ENCODE measurements at places on chromosomes 13 and 19.

- no peak for DNase-seq
Measured at GRCh38 chr13:38463048-38463447, 113.4 kb downstream of the UFM1 start.

DNA sequence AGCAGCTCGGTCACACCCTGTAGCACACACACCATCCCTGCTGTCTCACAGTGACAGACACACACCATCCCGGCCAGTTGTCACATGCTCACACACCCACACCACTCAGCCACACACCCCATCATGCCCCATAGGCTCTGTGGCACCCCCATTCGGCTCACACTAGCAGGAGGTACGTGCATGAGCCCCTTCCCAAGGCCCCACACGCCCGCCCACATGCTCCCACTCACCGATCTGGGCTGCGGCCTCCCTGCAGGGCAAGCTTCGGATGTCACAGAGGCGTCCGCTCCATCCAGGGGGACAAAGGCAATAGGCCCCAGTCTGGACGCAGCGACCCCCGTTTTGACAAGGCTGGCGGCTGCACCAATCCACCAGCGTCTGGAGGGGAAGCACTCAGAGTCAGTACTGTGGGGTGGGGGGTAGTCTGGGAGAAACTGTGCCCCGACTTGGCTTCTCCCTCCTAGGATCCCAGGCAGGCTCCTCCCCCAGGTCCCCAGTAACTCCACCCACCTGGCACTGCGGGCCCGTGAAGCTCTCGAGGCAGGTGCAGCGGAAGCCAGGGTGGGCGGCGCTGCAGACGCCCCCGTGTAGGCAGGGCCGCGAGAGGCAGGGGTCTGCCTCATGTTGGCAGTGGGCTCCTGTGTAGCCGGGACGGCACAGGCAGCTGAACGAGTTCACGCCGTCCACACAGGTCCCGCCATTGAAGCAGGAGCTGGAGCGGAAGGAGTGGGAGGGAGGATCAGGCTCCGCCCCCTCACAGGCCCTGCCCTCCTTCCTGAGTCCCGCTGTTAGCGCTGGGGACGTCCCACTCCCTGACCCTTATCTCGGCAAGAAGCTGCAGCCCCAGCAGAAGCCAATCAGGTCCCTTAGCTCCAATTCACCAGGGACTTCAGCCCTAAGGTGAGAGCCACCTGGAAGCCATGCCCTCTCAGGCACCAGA lies 20.1 kb downstream of the NOTCH3 start:
- DNase-seq: no peak

GRCh38 chr19:16627193-16627927 lies 644 bp downstream of the MED26 start:
- DNase-seq: no peak

DNA sequence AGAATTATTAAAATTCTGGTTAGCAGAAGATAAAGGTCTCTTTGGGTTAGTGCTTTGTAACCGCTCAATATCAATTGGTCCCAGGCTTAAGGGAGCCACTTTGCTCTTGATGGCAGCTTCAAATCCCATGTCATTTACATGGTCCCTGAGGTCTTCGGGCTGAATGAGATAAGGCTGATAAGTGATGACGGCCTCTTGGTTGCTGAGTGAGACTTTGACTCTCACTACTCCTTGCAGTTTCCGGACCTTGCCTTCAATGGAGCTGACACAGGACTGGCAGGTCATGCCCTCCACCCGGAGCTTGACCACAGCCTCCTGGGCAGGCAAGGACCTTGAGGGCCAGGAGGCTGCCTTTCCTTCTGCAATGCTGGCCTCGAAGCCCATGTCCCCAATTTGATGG lies 36.8 kb downstream of the ATP7B start:
- DNase-seq: no peak

DNA sequence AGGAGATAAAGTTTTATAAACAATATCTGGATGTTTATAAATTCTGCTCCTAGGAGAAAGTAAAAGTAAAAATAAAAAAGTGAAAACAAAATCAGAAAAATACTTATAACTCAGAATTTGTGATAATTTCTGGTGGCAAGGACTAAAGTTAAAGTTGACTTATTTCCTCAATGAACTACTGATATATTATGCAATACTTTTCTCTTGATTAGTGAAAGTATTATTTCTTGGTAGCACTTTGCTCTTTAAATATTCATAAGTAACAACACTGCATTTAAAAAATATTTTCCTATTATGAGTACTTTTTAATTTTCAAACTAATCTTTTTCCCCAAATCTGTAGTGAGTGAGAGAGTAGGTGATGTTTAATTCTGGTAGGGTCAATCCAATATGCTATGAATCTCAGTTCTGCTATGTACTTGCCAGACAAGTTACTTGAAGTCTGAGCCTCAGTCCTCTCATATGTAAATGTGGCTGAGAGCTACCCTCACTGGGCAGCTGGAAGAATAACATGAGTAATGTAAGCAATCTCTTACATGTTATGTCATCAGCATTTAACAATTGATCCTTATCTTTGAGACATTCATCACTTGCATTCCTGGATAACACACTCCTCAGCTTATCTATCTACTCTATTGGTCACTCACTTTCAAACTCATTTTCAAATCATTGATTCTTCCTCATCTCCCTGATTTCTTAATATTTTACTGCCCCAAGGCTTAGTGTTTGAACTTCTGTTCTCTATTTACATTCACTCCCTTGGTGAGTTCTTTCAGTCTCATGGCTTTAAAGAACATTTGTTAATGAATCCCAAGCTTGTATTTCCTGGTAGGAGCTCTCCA lies 239.0 kb downstream of the RGCC start:
- DNase-seq: no peak

- no peak for DNase-seq
Measured at GRCh38 chr19:17997969-17998826, 9.8 kb upstream of the ARRDC2 start.

GRCh38 chr13:40535345-40535836 lies 131.1 kb downstream of the FOXO1 start:
- no peak for DNase-seq

DNA sequence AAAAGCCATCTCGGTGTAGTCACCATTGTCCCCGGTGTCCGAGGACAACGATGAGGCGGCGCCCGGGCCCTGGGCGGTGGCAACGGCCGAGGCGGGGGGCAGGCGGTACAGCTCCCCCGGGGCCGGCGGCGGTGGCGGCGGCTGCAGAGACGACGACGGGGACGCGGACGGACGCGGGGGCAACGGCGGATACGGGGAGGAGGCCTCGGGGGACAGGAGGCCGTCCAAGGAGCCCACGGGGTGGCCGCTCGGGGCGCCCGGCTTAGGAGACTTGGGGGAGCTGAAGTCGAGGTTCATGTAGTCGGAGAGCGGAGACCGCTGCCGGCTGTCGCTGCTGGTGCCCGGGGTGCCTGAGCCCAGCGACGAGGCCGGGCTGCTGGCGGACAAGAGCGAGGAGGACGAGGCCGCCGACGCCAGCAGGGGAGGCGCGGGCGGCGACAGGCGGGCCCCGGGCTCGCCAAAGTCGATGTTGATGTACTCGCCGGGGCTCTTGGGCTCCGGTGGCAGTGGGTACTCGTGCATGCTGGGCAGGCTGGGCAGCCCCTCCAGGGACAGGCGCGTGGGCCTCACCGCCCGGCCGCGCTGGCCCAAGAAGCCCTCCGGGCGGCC lies 3.5 kb downstream of the IRS2 start:
- no peak for DNase-seq

GRCh38 chr19:5522106-5522505 lies 45.6 kb downstream of the TINCR start:
- DNase-seq: no peak

GRCh38 chr13:44394658-44395057 lies 21.0 kb downstream of the SERP2 start:
- DNase-seq: no peak

DNA sequence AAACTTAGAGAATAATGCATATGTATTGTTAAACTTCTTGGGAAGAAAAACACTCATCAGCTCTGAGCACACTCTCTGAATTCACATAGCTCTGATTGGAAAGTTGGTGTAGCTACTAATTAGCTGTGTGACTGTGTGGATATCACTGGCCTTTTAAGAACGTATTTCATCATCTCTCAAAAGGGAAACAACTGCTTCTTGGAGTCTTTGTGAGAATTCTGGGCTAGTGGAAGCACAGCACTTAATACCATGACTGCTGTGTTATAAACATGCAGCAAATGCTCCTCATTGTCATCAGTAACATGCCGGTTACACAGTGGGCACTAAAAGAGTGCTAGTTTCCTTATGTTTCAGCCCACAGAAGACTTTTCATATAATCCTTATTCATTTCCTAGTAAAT lies 220.9 kb upstream of the CSNK1A1L start:
- DNase-seq: no peak

DNA sequence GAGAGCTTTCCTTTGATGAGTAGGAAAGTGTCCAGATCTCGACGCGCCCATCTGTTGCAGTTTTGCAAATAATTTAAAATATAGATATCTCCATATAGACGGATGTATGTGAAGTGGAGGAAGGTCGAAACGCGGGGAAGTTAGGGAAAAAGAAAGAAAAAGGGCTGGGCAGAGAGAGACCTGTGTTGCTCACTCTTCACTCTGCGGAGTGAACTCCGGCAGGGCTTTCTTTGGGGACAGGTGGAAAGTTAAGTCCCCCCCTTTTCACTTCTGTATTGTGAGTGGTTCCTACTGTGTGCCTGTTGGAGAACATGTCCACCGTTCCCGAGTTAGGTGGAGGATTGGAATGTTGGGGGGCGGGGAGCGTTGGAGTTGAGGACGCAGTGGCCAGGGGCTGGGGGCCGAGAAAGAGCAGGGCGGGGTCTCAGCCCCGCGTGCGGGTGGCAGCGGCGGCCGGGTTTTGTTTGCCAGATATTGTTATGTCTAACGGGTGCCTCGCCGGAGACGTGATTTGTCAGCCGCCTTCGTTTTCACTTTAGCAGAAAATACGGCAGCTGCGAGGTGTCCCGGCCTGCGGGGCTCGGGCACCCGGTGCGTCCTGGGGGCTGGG lies 145.1 kb upstream of the ZNF536 start:
- DNase-seq: no peak

GRCh38 chr13:33057019-33057780 lies 41.0 kb downstream of the KL start:
- peak; percentile 66 for DNase-seq

DNA sequence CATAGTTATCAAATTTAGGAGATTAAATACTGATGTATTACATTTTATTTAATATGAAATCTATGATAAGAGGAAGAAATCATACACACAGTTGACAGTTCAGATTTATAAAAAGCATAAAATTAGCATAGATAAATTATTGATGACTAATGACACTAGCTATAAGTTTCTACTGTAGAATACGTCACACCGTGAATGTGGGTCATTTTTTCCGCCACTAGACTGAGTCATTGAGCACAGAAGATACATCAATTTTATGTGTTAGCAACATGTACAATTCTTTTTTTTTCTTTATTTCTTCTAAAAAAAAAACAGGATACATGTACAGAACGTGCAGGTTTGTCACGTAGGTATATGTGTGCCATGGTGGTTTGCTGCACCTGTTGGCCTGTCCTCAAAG lies 22.2 kb downstream of the AP2S1 start:
- DNase-seq: no peak

DNA sequence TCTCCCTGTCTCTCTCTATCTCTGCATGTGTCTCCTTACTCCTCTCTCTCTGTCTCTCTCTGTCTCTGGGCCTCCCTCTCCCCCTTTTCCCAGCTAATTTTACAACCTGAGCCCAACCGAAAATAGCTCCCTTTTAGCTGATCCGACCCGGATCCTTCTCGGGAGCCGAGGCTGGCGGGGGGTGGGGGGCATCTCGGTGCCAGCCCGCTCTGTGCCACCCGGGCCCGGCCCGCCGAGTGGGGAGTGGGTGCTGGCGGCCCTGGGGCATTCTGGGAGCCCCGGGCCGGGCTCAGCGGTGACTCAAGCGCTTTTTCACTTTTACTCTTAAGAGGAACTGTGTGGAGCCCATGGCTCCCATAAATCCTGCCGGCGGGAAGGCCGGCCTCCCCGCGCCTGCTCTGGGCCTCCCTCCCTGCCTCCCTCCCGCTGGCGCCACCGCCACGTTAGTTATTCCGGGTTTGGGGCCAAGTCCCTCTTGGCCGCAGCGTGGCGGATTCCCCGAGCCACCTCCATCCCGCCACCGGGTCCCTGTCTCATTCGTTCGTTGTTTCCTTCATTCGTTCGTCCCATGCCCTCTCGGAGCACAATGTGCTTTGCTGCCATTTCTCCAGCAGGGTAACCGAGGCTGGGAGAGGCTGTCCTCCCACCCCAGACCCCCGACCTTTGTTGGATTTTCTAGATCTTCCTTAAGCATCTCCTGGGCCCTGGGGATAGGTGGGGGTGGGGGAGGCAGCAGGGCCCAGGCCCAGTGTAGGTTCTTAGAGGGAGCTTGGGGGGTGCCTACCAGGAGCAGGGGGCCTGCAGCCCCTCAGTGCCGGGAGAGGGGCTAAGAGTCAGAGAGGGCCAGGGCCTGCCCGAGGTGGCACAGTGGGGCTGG lies 3.2 kb downstream of the NFIC start:
- DNase-seq: no peak

DNA sequence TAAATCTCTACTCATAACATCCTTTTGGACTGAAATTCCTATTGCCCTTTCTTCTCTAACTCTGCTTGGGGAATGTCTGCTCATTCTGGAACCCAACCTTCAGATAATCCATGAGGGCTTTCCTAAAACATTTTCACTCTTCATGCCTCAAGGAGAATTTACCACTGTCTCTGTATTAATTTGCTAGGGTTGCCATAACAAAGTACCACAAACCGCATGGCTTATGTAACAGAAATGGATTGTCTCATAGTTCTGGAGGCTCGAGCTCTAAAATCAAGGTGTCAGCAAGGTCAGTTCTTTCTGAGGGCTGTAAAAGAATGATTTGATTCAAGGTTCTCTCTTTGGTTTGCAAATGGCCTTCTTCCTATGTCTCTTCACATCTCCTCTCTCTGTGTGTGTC lies 209.7 kb downstream of the LACC1 start:
- no peak for DNase-seq
